ENCODE measurements at places on chromosomes 7 and 10.
A peak's percentile ranks its signal among the peaks of the same experiment; 100 is the strongest.

DNA sequence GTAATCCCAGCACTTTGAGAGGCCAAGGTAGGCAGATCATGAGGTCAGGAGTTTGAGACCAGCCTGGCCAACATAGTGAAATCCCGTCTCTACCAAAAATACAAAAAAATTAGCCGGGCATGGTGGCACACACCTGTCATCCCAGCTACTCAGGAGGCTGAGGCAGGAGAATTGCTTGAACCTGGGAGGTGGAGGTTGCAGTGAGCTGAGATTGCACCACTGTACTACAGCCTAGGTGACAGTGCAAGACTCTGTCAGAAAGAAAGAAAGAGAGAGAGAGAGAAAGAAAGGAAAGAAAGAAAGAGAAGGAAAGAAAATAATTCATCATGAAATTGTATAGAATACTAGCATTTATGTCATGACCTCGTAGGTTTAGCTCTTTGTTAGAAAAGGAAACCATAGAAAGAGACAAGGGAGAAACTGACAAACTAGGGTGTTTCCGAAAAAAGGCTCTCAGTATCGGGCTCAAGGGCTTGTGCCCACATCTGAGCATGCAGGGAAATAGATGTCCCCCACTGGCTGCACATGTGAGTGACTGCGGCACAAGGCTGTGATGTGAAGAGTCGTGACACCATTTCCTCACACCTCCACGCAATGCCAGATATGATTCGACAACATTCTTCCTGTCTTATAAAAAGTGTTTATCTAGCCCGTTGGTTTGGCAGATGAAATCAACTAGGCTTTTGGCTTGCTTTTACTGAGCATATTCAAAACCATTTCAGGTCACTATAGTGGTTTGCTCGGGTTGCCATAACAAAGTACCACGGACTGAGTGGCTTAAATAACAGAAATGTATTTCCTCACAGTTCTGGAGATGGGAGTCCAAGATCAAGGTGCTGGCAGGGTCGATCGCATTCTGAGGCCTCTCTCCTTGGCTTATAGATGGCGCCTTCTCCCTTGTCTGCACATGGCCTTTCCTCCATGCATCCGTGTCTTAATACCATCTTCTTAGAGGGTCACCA lies 2.0 kb downstream of the SRGN start:
- no peak for DNase-seq

- no peak for DNase-seq
These were observed 101.1 kb downstream of the RAB11FIP2 start for GRCh38 chr10:117945651-117946050.

DNA sequence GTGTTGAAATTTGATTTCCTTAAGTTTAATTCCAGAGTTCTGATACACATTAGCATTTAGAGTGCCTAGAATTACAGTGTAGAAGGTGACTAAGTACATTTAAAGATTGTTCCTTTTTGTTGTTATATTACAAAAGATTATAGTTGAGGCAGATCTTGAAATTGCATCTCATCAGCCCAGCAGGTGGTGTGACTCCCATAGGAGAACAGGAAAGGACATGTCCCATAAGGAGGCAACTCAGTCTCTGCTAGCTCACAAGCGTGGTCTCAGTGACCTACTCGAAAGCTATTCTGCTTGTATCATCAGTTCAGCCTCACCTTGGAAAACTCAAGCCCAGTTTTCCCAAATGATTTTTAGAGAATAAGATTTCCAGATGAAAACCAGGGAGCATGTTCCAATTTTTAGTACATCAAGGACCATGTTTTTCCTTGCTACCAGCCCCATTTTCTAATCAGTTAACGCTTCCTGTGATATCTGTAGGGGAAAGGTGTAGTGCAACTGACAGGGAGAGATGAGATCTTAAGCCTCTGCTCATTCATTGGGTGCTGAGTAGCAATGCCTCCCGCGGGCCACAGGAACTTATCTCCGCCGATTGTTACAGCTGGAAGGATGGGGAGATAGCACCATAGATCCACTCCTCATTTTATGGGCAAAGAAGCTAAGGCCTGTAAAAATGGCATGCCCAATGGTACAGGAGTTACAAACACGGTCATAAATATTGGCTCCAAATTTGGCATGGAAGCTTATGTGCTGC lies 1.1 kb upstream of the GNAI1 start:
- DNase-seq: no peak

GRCh38 chr7:45021604-45022296 lies 21.7 kb downstream of the CCM2 start:
- peak; percentile 16 for DNase-seq

- DNase-seq: peak; percentile 51
These were observed 6.9 kb downstream of the COMTD1 start for GRCh38 chr10:75228834-75229233.

- no peak for DNase-seq
These were observed 421.3 kb upstream of the NUPR2 start for GRCh38 chr7:56537477-56537876.

DNA sequence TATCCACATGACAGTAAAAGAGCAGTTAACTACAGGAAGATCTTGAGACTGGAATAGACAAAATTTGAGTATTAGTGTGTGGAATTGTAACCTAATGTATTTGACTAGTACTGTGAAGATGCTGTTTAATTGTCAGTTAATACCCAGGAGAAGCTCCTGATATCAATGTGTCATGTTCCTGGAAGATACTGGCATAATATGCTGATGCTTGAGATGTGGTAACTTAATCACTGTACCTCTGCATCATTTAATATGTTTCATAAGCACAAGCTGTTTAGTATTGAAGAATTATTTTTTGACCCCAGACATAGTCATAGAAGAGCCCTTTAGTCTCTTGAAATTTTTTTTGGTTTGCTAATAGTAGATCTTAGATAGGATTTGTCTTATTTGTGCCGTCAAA lies 15.4 kb downstream of the CCSER2 start:
- no peak for DNase-seq

DNA sequence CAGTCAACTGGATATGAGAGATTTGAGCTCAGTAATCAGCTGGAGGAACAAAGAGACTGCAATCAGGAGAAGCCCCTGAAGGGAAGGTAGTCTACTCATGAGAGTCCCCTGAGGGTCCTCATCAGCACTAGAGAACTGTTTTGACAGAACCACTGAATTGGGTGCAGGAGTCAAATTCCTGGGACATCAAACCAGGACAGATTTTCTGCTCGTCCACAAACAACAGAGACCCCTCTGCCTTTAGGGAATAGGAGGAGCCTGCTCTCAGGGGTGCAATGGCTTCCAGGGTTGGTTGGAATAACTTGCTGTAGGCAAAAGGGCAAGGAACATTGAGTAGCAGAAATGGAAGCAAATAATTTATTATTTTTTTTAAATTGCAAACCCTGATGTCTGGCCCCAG lies 21.9 kb upstream of the NEUROD6 start:
- no peak for DNase-seq

Measured in ascending aorta (tissue), 2 donors.